ENCODE measurements at places on chromosomes 5 and 9.

DNA sequence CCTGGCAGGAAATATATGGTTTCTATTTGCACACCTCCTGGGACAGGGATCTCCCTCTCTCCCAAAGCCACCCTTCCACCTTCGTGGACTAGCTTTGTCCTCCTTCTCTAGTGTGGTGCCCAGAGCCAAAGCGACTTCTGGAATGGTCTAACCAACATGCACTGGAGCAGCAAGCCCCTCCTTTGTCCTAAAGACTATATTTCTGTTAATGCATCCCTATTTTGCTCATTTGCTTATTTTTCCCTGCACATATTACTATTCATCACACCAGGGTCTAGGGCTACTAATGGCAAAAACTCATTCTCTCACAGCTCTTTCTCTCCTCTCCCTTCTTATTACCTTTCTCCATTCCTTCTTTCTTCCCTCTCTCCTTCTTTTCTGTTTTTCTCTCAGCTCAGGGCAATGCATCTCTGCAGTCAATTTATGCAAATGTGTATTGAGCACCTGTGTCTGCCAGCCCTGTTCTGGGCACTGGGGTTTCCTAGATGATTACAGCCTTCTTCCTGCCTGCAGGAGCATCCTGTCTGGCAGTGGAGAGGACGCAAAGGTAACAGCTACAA lies 2.8 kb upstream of the NEURL1B start:
- no peak for DNase-seq
- peaks cover 14% of the 10 kb centered on the region for H3K4me1 ChIP-seq
- H3K4me3 ChIP-seq: no peak overlapping the region
- no peaks in the 10 kb centered on the region for H3K36me3 ChIP-seq

- H3K36me3 ChIP-seq: no peaks in the 10 kb centered on the region
- no peak overlapping the region for H3K4me3 ChIP-seq
- H3K4me1 ChIP-seq: no peaks in the 10 kb centered on the region
- no peak for DNase-seq
- no peaks in the 10 kb centered on the region for H3K27me3 ChIP-seq
- no peak overlapping the region for H3K27ac ChIP-seq
These were observed 202.7 kb downstream of the SEMA6A start for GRCh38 chr5:116371935-116372334.

DNA sequence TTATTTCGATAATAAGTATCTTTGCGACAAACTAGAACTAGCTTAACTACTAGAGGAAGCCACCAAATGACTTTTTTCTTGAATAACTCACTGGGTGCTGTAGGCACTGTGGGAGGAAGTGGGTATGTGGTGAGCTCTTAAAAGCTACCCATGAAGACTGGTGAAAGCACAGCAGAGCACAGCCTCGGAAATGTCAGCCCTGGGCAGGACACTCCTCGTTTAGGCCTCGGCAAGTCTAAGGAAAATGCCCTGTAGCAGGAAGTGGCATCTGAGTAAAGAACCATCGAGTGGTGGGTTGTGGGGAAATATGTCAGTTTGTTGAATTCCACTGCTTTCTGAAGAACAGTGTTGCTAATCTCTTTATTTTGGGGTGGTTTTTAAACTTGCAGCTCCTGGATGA lies 44.0 kb upstream of the NCS1 start:
- H3K27ac ChIP-seq: peak overlapping the region; percentile 20
- no peak for DNase-seq
- peaks cover 15% of the 10 kb centered on the region for H3K4me1 ChIP-seq
- peaks cover 30% of the 10 kb centered on the region for H3K36me3 ChIP-seq

GRCh38 chr9:34034698-34035065 lies 14.0 kb downstream of the UBAP2 start:
- H3K4me1 ChIP-seq: peaks cover 9% of the 10 kb centered on the region
- peak; percentile 11 for DNase-seq

DNA sequence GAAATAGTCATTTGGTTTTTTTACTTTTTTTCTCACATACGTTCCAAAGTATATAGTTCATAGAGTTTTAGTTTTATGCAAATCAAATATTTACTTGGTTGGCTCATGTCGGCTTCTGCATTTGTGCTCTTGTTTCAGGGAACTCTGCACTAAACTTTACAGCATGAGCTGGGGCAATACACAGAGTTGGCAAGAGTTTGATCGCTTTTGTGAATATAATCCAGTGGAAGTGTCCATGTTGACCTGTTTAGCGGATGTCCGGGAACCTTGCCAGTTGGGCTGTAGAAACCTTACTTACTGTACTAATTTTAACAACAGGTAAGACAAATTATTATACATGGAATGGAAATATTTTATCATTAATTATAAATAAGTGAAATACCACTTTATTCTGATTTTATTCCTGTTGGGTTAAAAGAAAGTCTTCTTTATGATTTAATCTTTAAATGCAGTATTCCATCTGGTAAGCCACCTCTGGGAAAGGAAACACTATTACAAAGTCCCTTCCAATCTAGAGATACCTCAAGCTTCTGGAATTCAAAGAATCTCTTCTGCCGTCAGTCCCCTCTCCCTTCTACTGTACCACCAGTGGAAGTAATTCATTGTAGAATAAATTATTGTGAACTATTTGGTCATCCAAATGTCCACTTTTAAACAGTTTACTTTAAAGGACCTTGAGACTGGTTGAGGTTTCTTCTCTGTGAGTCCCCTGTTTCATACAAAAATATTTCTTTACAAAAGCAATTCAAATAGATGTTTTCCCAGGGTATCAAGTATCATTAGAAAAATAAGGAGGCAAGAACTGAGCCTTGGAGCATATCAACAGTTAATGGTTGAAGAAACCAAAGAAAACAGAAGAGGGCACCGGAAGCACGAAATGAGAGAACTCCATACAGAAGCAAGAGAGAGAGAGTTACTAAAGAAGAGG lies 45.2 kb upstream of the GLIPR2 start:
- H3K27ac ChIP-seq: peak overlapping the region; percentile 5
- H3K36me3 ChIP-seq: no peaks in the 10 kb centered on the region
- H3K27me3 ChIP-seq: no peaks in the 10 kb centered on the region
- DNase-seq: peak; percentile 44

DNA sequence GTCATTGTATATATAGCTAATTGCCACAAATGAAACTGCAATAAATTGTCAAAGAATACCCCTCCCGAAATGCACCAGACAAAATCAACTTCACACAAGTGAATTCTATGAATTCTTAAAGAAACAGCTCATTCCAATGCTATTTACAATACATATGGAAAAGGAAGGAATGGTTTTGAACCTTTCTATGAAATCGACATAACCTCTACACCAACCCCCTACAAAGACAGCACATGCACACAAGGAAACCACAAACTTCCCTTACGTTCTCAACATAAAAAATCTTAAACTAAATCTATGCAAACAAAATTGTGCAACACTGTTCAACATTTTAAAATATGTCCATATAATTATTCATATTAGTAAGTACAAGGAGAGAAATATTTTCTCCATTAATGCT lies 39.2 kb downstream of the MARCHF11 start:
- H3K4me1 ChIP-seq: no peaks in the 10 kb centered on the region
- H3K36me3 ChIP-seq: no peaks in the 10 kb centered on the region
- no peaks in the 10 kb centered on the region for H3K27me3 ChIP-seq
- no peak overlapping the region for H3K27ac ChIP-seq
- no peak overlapping the region for H3K4me3 ChIP-seq

DNA sequence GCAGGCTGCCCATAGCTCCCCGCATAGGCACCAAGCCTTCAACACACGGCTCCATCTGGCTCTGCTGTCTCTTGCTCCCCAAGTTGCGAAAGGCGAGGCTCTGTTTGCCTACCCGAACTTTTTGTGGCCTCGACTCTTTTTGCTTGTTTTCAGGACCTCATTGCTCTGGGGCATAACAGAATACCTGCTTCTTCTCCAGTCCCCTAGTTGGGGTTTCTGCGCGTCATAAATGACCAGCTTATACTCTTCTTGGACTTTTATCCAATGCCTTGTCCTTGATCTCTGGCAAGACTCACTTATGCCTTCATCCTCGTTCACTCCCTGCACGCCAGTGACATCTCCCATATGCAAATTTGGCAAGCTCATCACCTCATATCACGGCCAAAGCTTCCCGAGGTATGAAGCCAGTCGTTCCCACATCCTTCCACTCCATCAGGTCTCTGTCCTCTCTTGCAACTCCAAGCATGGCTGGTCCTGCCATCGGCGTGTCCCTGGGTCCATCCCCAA lies 238.8 kb upstream of the ADAMTS16 start:
- H3K27ac ChIP-seq: no peak overlapping the region
- H3K4me1 ChIP-seq: no peaks in the 10 kb centered on the region
- H3K27me3 ChIP-seq: no peaks in the 10 kb centered on the region
- DNase-seq: no peak

- no peak overlapping the region for H3K27ac ChIP-seq
- H3K4me1 ChIP-seq: no peaks in the 10 kb centered on the region
- no peaks in the 10 kb centered on the region for H3K36me3 ChIP-seq
- no peak overlapping the region for H3K4me3 ChIP-seq
- no peaks in the 10 kb centered on the region for H3K27me3 ChIP-seq
These were observed 35.2 kb upstream of the CAST start for GRCh38 chr5:96626956-96627355.

DNA sequence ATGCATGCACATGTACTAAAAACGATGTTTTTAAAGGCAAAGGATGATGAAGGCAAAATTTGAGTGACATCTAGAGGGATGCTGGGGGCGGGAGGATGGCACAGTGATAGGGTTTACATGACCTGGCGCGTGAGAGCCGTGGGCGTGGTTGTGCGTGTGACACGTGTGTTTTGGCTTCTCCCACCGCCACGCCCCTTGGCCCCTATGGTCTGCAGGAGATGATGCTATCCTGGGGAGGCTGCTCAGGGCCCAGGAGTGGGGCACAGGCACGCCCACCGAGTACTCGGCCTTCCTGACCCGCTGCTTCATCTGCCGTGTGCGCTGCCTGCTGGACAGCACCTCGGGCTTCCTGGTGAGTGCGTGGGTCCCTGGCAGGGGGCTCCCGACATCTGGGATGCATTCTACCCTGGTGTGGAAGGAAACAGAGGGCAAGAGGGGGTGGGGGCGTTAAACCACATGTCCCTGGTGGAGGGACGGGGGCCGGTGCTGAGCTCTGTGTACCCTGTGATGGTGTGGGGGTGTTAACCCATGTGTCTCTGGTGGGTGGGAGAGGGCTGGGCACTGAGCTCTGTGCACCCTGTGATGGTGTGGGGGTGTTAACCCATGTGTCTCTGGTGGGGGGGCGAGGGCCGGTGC lies 19.2 kb upstream of the EXOC3 start:
- H3K27ac ChIP-seq: no peak overlapping the region
- no peaks in the 10 kb centered on the region for H3K27me3 ChIP-seq
- no peak overlapping the region for H3K4me3 ChIP-seq
- DNase-seq: no peak

DNA sequence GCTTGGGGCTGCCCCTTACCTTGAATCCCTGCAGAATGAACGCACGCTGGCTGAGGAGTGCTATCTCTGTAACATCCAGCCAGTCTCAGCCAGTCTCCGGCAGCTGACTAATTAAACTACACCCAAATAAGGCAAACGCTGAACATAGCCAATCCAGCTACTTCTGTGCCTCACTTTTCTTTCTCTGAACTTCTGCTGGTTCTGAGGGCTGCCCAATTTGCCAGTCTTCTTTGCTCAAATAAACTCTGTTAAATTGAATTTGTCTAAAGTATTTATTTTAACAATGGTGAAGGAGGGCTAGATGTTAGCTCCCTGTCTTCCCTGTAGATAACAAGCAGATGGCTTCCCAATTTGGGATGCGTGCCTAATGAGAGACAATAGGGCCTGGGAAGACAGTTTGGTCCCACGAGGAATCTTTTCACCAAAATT lies 154.0 kb upstream of the NFIL3 start:
- H3K4me1 ChIP-seq: no peaks in the 10 kb centered on the region
- no peak overlapping the region for H3K27ac ChIP-seq
- no peaks in the 10 kb centered on the region for H3K36me3 ChIP-seq
- no peak for DNase-seq
- no peaks in the 10 kb centered on the region for H3K27me3 ChIP-seq

GRCh38 chr5:123527190-123527589 lies 15.2 kb downstream of the CSNK1G3 start:
- DNase-seq: no peak
- H3K4me1 ChIP-seq: peaks cover 8% of the 10 kb centered on the region
- no peak overlapping the region for H3K4me3 ChIP-seq
- no peaks in the 10 kb centered on the region for H3K36me3 ChIP-seq
- H3K27me3 ChIP-seq: no peaks in the 10 kb centered on the region
- H3K27ac ChIP-seq: no peak overlapping the region

Data from thyroid gland (tissue), 4 donors.